SK-N-SH (cell line): ENCODE measurements at places on chromosomes 3 and 15.
A peak's percentile ranks its signal among the peaks of the same experiment; 100 is the strongest.

GRCh38 chr3:65412588-65412987 is 626.1 kb downstream of the MAGI1 start:
- no peak for DNase-seq

DNA sequence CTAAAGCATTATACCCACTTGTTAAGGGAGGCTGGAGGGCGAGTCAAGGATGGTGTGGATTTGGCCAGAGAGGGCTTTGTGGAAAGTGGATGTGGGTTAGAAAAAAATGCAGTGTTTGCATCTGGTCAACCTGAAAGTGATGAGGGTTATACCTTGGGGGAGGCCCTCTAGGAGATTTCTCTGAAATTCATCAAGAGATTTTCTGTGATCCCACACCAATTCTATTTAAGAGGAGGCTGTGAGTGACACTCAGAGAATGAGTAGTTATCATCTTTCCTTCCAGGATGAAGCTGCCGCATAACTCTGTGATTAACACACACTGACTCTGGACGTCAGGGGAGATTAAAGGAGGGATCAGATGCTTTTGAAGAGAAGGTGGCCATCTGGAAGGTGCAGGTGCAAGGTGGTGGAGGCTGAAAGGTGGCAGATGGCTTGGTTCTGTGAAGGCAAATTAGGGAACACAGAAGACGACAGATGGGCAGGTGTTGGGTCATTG is 54.8 kb downstream of the ANAPC13 start:
- no peak for DNase-seq

GRCh38 chr15:28093752-28094535 is 5.2 kb downstream of the OCA2 start:
- DNase-seq = peak; percentile 13

GRCh38 chr15:100769975-100770340 is 109.7 kb upstream of the ALDH1A3 start:
- peak; percentile 21 for DNase-seq

DNA sequence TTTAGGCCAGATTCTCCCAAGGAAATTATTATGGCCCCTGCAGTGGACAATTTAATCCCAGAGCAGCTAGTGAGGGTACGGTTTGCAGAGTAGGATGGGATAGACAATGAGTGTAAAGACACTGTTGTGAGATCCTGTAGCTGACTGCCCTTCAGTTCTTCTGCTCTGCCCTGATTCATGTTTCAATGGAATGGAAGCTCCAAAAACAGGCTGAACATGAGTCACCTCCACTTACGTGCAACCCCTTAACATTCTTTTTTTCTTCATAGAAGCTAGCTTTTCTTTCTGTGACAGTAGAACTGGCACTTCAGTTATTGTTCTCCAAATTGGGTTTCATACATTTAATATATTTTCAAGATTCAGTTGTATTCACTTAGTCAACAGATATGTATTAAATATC is 32.1 kb downstream of the CLDN18 start:
- no peak for DNase-seq

- DNase-seq = no peak
Observed at GRCh38 chr3:186124592-186124991, 15.7 kb upstream of the ETV5 start.

- DNase-seq = no peak
Observed at GRCh38 chr15:63191895-63192618, 2.7 kb downstream of the RAB8B start.

DNA sequence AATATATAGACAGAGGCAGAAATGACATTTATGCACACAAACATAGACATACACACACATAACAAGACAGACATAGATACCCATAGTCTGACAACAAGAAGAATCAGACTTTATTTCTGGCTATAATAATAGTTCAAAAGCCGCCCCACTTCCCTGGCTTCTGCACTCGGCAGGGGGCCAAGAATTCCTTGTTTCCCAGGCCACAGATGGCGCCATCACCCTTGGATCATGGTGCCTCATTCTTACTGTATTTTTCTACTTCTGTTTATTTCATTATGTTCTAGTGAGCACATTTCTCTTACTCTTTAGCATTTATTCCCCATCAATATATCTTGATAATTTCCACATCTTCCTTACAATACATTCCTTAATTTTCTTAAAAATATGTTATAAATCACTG is 387.5 kb downstream of the NLGN1 start:
- DNase-seq = peak; percentile 6

GRCh38 chr3:133375403-133375745 is 24.5 kb upstream of the BFSP2 start:
- DNase-seq = no peak

- no peak for DNase-seq
Observed at GRCh38 chr3:36707623-36708409, 56.5 kb downstream of the DCLK3 start.

DNA sequence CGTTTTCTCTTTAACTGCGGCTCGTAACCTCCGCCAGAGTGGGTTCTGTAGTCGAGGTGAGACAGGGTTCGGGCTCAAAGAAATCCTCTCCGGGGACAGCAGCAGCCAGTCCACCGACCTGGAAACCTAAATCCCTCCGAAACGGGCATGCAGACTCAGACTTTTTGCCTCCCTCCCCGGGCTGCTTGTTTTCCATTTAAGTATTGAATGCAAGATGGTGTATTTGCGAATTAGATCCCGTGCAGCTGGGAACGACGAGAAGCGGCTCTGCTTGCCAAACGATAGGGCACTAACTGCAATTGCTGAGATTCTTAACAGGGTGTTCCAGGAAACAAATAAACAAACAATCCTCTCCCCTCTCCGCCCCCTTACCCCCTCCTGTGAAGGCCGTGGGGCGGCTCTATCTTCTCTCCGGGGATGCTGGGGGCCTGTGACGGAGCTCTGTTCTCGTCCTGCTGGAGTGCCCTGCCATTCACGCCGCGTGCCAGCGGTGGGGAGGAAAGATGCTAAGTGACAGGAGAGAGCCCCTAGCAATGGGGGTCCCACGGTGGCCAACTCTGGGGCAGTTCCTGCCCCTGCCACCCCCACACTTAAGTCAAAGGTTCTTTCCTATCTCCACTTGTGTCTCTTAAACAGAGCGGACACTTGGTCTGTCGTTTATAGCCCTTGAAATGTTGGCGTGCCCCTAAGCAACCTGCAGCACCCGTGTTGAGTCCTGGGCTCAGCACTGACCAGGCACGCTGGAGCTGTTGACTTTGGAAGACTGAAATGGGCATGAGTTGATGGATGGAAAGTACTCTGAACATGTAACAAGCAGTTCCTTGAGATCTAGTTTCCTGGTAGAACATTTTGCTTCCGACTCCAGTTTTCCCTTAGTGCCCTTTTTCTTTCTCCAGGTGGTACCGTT is 1.3 kb upstream of the ETV5 start:
- peak; percentile 54 for DNase-seq

DNA sequence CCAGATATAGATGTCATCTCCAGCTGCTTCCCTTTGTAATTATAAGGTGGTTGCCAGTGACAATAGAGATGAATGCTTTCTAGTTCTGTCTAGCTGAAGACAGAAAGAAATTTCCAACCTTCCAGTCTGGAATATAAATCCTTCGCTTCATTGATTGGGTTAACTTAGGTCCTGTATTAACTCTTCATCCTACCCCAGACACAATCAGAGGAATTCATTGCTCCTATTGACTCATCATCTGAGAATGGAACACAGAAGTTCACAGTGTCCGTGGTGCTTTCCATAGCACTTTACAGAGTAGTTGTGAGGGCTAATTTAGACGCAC is 241.4 kb downstream of the NFKBIZ start:
- no peak for DNase-seq

DNA sequence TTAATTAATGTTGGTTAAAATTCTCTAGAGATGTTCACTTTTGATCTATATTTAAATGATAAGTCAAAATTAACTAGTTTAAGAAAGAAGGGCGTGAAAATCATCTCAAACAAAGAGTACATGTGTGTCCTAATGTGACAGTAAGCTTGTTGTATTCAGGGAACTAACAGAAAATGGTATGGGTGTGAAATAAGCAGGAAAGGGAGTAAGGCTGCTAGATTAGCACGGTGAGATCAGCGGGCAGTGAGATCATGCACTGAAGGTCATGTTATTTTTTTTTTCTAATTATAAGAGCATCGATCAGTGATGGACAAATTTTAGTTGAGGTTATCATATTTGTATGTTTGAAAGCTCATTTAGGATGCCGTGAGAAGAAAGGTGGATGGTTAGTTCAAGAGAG is 430.8 kb downstream of the DIPK2A start:
- DNase-seq = no peak

DNA sequence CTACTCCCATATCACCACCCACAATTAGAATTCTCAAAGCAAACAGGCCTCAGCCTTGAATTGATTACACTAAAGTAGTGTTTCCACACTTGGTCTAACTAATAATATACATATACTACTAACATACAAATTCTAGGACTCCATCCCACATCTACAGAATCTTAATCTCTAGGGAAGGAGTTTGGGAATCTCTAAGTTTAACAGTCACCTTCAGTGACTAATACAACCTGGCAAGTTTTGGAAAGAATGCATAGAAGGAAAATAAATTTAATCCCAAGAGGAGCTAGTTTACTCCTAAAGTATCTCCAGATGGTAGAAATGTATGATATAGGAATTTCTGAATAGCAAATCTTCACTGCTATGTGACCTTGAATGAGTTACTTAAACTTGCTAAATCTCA is 9.1 kb downstream of the CLPX start:
- no peak for DNase-seq

- peak; percentile 62 for DNase-seq
Observed at GRCh38 chr15:88243895-88244787, 12.4 kb downstream of the NTRK3 start.

- no peak for DNase-seq
Observed at GRCh38 chr15:45435124-45435903, 57.0 kb upstream of the GATM start.

DNA sequence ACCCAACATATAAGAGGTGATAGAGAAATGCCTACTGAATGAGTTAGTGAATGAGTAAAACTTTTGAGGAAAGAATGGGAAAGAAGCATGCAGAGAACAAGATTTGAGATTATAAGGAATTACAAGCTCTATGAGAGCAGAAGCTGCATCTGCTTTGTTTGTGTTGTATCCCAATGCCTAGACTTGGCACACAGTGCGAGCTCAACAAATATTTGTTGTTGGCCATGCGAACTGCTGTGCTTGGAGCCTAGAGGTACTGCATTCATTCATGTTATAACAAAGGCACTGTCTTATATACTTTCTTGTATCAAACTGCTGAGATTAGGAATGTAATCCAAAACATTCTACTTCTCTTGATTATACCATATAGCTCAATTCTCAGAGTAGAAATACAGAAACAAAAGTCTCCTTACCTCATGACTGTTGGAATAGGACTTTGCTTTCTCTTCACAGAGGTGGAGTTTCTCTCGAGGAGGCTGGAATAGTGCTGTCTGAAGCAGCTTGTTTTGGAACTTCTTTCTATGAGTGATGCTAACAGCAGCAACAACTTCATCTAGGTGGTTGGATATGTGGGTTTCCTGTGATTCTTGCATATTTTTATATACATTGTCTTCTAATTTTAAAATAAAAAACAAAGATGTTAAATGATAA is 21.1 kb downstream of the TTC23 start:
- DNase-seq = no peak

DNA sequence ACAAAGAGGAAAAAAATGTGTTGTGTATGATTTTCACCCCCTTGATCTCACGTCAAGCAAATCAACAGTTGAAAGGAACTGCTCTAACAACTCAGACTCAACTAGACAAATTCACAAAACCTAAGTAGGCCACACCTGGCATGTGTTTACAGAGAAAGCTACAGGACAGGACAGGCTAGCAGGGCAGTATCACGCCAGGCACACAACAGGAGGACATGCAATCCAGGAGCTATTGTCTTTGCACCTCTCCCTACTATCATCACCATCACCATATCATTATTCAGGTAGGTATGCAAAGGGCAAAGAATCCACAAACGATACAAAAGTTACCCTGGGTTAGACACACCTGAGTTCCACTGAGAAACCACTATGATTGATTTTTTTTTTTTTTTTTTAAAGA is 86.4 kb downstream of the TBL1XR1 start:
- DNase-seq = no peak

- DNase-seq = peak; percentile 81
Observed at GRCh38 chr3:24521420-24522145, 26.9 kb upstream of the THRB start.

GRCh38 chr3:189789432-189789831 is 158.2 kb downstream of the TP63 start:
- DNase-seq = no peak

DNA sequence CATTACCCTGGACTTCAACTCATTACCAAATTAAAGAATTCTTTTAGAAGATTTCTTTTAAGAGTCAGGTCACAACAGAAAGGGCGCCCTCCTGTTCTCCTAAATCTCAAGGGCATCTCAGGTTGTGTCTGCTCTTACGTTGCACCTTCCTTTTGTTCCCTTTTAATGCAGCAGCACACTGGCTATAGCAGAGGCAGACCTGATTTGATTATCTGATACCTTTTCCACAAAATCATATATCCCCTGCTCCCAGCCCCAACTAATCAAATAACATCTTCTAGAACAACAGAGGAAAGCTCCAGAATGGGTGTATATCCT is 40.1 kb downstream of the TIGIT start:
- no peak for DNase-seq

GRCh38 chr3:169759256-169759655 is 5.6 kb downstream of the TERC start:
- no peak for DNase-seq

DNA sequence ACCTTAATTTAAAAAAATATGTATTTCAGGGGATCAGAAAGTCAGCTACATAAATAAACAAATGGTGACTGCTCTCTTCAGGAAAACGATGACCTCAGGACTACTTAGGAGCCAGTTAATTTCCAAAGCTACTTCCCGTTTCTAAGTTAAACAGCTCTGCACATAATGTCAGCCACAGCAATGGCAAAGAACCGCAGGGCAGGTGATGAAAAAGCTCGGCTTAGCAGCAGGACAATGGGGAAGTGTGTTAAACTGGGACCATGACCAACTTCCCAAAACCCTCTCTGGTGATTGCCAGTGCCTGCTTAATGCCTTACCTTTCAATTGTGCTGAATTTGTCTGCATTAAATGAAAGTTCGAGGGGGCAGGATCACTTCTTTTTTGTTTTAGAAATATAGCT is 258.9 kb downstream of the FHIT start:
- no peak for DNase-seq

- DNase-seq = no peak
Observed at GRCh38 chr3:113614402-113614801, 82.0 kb downstream of the USF3 start.

DNA sequence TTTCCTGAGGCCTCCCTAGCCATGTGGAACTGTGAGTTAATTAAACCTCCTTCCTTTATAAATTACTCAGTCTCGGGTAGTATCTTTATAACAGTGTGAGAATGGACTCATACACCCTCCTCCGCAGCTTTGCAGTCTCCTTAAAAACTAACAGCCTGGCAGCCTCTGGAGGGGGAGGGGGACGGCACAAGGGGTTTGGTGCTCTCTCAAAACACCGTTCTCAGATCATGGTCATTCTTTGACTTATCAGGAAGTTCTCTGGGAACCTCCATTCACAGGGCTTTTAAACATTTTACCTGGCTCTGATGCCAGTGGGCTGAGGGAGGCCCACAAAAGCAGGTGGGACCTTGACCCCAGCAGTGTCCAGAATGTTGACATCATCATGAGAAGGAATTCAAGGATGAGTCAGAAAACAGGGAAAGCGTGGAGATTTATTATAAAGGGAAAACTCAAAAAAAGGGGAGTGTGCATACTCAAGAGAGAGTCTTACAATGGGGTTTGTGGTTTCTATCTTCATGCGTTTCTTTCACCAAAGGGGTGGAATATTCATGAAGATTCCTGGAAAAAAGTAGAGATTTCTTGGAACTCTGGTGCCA is 43.9 kb downstream of the ONECUT1 start:
- DNase-seq = no peak
